ENCODE measurements at places on chromosomes 7 and 10.

DNA sequence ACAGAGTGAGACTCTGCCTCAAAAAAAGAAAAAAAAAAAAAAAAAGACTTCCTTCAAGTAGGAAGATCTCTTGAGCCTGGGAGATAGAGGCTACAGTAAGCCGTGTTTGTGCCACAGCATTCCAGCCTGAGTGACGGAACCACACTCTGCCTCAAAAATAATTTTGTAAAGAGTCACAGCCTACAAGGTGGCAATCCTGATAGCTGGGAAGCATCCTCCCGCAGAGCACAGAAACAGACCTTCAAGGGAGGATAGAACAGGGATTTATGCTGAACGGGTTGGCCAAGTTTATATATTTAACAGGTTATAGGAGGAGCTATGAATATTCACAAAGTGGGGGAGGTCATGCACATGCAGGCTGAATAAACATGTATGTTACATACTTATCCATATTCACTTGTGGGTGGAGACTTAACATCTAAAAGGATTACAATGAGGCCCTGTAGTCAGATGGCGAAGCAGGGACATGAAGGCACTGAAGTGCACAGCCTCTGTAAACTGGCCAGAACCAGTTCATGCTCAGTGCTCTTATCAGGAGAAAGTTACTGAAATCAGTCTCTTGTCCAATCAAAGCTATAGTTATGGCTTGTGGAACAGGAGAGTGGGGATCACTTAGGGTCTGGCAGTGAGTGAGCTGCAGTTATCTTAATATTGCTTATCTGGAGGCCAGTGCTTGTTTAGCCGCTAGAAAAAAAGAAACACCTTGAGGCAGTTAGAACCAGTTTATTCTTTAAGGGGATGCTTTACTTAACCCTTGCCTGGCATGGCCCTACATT, 6.8 kb downstream of the LMBR1 start:
- DNase-seq: no peak

- DNase-seq: no peak
Observed at GRCh38 chr7:1413936-1414639, 45.2 kb downstream of the MICALL2 start.

DNA sequence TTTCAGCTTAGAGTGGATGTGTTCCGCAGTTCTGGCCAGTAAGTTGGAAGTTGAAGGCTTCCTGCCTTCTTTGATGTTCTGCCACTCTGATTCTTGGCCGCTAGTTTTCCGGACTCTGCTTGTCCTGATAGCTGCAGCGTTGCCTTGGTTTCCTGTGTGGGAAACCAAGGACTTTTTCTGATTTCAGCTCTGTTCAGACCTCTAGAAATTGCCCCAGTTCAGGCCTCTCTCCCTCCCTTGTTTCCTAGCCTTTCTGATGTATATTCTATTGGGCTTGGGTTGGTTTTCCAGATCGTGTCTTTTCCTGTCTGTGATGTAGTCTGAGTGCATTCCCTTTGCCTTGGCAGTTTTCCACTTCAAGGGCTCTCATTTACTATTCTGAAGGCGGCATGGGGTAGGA, 318.7 kb downstream of the BBS9 start:
- no peak for DNase-seq

GRCh38 chr10:102738692-102739121, 5.0 kb upstream of the WBP1L start:
- no peak for DNase-seq

GRCh38 chr10:102501201-102502028, 1.1 kb downstream of the ACTR1A start:
- no peak for DNase-seq

GRCh38 chr7:89104748-89105685, 309.5 kb upstream of the TEX47 start:
- DNase-seq: no peak

GRCh38 chr10:59967079-59967478, 60.7 kb upstream of the CCDC6 start:
- no peak for DNase-seq

DNA sequence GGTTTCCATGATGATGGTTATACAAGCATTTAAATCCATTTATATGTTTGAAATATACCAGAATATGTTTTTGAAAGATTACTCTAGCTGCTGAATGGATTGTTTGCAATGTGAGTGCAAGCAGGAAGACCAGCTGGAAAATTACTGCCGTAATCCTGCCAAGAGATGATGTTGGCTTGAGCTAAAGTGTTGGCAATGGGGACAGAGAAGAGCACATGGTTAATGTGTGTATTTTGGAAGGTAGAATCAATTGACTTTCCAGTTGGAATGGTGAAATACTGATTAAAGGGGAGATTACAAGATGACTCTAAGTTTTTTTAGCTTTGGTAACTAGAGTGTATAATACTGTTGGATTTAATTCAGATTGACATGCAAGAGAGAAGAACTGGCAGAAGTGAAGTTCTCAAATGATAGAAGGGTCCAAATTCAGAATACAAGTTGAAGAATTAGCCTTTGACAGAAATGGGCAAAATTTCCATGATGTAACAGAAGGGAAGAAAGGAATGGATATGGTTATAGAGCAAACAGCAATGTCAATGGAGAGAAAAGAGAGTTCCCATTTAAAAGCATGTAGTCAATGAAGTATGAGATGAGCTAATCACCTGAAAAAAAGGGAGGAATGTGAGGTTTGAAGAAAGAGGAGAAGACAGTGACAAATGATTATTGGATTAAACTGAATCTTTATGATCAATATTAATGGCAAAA, 422.0 kb downstream of the CDC14C start:
- DNase-seq: no peak

GRCh38 chr10:89653410-89653869, 8.4 kb upstream of the PANK1 start:
- no peak for DNase-seq

DNA sequence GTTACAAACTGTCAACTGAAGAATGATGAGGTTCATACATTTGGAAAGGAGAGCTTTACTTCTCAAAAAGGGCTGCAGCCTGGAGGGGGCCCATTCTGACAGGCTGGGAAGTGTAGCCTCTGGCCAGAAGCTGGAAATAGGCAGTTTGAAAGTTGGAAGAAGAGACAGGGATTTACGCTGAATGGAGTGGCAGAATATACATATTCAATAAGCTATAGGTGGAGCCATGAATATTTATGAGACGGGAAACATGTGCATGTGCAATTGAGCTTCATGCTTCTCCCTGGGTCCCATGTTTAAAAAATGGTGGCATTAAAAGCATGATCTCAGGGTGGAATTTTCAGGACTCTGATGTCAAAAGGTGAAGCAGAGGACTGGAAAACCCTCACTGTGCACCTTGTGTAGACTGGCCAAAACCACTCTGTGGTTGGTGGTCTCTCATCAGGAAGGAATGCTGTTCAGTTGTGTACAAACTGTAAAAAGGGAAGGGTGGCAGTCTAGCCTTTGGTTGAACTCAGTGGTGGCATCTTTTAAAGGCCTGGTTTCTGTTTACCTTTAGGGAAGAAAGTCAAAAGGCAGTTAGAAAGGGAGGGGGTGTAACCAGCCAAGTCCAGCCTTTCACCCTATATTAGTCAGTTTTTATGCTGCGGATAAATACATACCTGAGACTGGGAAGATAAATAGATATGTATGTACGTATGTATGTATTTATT, 7.2 kb upstream of the ACTR3B start:
- no peak for DNase-seq

DNA sequence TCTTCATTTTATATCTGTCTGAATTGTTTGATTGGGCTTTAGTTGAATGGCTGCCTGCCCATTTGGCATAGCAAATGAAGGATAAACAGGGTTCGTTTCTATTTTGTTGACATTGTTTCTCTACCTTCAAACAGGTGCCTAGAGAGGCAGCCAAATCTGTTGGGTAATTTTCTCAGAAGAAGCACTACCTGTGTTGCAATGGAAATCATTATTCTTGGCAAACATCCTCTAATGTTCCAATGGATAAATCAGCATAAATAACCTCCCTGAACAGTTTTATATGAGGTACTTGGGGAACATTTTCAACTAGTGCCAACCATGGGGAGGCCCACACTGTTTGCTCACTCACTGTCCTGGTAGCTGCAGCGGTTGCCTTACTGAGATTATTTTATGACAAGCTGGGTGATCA, 64.4 kb upstream of the PLPP4 start:
- DNase-seq: no peak

DNA sequence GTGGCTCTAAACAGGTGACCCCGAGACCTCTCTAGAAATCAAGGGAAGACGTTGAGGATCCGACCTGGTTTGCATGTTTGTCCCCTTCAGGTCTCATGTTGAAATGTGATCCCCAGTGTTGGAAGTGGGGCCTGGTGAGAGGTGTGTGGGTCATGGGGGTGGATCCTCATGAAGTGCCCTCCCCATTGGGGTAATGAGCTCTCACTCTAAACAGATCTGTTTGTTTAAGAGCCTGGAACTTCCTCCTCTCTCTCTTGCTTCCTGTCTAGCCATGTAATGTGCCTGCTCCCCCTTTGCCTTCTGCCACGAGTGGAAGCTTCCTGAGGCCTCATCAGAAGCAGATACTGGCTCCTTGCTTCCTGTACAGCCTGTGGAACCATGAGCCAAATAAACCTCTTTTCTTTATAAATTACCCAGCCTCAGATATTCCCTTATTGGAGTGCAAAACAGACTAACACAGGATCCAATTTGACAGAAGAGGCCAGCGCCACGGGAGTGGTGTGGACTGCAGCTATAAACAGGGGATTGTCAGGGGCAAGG, 10.8 kb upstream of the POLM start:
- DNase-seq: no peak

DNA sequence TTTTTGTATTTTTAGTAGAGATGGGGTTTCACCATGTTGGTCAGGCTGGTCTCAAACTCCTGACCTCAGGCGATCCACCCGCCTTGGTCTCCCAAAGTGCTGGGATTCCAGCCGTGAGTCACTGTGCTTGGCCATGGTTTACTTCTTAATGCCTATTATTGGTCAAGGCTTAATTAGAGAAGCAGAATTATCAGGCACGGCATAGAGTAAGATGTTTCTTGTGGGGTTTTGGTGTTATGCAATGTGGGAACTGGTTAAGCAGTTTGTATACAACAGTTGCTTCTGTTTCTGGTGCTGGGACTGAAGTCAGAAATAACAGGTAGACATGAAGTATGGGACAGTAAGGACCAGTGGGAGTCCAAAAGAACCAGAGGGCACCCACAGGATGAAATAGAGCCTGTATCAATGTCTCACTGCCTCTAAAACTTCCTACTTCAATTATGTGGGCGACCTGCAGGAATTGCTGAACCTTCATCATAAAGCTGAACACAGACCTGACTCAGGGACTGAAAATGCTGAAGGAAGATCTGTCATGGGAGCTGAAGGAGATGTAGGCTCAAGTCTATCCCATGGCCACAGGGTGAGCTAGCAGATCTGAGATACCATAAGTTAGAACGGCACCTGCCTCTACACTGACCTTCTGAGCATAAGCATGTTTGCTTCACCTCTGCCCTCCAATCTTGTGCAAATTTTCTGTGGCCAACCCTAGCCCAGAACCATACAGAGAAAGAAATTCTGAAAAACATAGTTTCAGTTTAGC, 38.3 kb upstream of the VCL start:
- DNase-seq: no peak

GRCh38 chr10:75449382-75450074, 18.1 kb downstream of the LRMDA start:
- no peak for DNase-seq

DNA sequence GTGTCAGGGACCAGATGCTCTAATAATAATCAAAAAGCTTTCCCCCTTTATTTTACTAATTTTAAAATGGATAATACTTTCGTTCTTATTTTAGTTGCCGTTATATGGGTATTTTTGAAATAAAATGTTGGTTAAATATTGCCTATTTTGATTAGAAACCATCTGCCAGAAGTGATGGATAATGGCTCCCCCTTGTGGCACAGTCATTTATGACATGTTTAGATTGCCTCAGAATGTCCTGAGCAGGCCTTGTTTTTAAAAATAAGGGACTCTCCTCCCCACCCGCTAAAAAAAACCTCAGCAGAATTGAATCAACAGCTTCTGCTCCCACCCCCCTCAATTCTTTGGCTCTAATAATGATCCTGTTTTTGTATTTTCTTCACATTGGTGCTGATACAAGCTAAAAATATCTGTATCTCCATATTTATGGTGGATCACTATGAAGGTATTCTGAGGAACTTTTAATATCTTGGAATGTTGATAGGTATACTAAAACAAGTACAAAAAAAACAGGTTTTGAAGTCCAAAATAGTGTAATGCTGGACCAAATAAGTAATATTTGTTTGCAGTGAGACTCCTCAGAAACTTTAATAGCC, 38.8 kb downstream of the TMEM60 start:
- no peak for DNase-seq

DNA sequence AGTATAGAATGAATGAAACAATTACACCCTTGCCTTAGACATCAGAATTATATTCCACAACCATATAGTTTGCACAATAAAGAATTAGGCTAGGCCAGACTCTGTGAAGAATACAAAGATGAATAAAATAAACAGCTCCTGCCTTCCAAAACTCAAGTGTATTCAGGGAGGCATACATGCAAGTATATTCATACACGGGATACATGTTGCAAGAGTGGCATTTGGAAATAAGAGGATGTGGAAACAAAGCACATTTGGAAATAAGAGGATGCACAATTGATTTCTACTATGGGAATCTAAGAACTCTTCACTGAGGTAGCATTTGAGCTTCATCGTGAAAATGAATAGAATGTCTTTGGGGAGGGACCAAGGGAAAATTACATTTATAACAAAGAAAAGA, 27.0 kb upstream of the TMEM26 start:
- DNase-seq: no peak

- DNase-seq: no peak
Observed at GRCh38 chr7:114085313-114085591, 166.4 kb upstream of the PPP1R3A start.

GRCh38 chr7:47672271-47672791, 90.4 kb upstream of the TNS3 start:
- DNase-seq: no peak

DNA sequence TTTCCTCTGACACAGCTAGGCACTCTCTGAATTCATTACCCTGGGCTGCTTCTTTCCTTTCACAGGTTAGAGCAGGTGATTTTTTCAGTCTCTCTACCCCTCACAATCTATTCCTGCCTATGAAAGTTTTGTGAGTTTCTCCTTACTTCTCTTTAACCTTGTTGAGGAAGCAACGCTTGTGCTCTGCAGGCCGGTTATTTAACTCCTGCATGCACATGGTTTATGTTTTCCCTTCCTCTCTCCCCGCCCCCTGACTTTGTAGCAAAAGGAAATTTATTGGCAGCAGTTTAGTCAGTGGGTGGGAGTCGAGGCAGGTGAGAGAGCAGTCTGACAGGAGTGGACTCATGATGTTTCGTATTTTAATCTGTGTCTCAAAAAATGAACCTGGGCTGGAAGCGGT, 91.9 kb downstream of the CELF2 start:
- DNase-seq: no peak

DNA sequence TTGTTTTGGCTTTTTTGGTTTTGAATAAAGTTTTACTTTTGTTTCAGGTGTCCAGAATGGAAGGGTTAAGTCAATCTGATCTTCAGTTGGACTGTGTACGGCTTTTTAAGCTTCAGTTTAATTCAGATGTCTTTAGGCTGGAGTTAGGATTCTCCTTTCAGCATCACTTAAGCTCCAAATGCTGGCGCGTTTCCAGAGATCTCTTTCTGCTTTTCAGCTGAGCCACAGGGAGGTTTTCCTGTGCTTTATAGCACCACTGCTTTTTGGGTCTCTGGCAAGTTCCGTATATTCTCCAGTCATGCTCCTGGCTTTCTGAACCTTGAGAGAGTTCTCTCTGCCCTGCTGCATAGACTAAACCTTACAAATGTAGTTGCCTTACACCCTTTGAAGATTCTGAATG, 60.0 kb downstream of the VTI1A start:
- DNase-seq: no peak
